HFF-Myc (cell line): ENCODE measurements at places on chromosomes 2 and 18.
A peak's percentile ranks its signal among the peaks of the same experiment; 100 is the strongest.

DNA sequence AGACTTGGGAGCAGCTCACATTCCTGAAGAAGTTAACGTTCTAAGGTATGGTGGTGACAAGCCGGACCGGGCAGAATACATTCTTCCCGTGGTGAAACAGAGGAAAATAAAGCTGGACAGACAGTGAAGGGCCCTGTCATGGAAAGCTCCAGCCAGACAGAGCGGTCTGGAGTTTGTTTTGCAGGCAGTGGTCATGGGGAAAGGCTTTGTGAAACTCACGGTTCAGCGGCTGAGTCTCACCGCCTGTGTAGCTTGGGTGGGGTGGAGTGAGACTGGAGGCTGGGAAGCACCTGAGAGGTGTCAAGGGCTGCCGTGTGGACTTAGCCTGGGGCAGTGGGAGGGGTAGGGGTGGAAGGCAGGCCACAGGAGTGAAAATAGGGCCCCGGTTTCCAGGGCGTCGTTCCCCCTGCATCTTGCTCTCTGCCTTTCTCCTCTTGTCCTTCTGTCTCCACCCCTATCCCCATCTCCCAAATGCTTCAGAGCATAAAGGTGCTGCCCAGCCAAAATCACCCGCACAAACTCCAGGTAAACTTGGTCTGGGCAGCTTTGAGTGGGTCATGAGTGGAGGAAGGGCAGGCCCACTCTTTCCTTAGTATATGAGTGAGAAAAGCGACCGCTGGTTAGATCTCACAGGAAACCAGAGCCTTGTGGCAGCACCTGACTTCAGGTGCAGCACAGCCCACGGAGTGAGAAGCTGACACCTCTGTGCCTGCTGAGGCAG lies 11.4 kb upstream of the SLC20A1 start:
- no peak for DNase-seq

GRCh38 chr2:84481702-84482101 lies 22.6 kb upstream of the SUCLG1 start:
- DNase-seq: no peak

DNA sequence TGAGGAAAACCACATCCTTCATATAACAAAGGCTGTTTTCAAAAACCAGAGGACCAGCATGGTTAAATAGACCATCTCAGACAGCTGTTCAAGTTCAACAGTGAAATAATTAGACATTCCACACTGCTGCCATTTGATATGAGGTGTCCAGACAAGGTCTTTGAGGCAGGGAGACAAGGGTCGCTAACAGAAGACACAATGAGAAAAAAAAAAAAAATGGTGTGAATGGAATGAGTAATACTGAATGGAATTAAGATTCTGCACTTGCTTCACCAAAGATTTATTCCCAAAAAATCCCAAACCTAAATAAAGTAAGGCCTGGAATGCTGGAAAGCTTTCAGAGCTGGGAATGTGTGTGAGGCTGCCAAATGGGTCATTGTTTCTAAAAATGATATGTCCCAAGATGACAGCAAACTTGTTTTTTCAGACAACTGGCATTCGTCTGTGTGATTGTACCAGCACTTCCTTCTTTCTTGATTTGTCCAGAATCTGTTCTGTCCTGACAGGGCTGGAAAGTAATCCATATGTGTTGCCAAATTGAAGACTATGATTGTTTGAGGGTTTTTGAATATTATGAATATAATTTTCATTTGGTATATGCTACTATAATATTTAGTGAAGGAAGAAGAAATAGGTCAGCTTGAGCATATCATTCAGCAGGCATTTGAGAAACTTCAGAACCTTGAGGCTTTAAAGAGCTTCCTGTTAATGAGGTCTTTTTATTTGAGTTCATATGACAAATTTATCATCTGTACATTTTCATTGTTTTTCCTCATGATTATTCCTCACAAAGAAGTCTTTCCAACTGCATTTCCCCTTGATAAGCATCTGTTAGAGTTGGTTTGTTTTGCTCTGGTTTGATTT lies 85.2 kb upstream of the ITGA4 start:
- peak; percentile 38 for DNase-seq

GRCh38 chr2:15636972-15637785 lies 45.5 kb downstream of the DDX1 start:
- peak; percentile 41 for DNase-seq

DNA sequence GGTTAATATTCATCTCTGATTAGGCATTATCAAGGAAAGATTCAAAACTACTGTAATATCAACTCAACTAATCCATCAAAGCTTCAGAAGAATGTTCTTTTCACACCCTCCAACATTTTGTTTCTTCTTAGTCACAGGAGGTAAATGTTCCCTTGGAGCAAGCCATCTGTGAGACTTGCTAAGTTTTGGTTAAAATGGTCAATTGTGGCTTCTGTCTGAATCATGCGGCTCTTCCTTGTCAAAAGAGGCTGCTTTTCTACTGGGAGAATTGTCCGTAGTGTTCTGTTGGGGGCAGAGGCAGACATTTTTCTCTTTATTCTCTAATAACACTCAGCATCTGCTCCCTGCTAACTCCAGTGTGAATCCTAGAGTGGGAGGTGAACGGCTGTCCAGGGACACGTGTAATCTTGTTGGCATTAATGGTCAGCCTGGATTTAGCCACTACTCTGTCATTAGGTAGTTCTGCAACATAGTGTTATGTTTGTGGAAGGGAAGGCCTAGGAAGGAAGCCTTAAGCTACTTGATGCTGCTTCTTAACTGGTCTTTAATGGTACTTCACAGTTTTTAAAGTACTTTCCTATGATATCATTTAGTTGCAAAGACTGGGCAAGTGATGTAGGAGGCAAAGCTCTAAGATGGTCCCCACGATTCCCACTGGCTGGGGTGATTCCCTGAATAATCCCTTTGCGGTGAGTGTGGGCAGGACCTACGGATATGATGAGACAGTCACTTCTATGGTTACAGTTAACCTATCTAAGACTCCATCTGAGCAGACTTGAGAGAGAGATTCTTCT lies 22.6 kb upstream of the FAP start:
- DNase-seq: no peak

GRCh38 chr2:101197215-101197745 lies 46.1 kb upstream of the TBC1D8 start:
- DNase-seq: no peak

DNA sequence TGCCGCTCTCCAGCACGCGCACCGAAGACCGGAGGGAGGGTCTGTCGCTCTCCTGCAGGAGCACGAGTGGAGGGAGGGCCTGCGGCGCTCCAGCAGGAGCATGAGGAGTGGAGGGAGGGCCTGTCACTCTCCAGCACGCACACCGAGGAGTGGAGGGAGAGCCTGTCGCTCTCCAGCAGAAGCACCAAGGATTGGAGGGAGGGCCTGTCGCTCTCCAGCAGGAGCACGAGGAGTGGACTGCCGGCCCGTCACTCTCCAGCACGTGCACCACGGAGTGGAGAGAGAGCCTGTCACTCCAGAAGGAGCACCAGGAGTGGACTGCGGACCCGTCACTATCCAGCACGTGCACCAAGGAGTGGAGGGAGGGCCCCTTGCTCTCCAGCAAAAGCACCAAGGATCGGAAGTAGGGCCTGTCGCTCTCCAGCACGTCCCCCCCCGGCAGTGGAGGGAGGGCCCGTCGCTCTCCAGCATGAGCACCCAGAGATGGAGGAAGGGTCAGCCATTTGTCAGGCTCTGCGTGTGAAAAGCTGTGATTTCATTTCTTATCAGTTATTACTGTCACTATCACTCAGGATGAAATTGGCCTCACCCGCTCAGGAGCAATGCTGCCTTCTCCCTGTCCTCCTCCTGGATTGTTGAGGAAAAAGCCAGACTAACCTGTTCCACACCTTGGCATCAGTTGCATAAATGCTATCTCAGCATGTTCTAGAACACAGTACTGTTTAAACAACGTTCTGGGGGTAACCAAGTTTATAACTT lies 35.9 kb downstream of the ADI1 start:
- DNase-seq: no peak

GRCh38 chr2:1373830-1374229 lies 39.4 kb upstream of the TPO start:
- no peak for DNase-seq

GRCh38 chr2:212520340-212520739 lies 18.3 kb downstream of the ERBB4 start:
- no peak for DNase-seq

GRCh38 chr2:66772618-66773017 lies 337.7 kb downstream of the MEIS1 start:
- DNase-seq: no peak

DNA sequence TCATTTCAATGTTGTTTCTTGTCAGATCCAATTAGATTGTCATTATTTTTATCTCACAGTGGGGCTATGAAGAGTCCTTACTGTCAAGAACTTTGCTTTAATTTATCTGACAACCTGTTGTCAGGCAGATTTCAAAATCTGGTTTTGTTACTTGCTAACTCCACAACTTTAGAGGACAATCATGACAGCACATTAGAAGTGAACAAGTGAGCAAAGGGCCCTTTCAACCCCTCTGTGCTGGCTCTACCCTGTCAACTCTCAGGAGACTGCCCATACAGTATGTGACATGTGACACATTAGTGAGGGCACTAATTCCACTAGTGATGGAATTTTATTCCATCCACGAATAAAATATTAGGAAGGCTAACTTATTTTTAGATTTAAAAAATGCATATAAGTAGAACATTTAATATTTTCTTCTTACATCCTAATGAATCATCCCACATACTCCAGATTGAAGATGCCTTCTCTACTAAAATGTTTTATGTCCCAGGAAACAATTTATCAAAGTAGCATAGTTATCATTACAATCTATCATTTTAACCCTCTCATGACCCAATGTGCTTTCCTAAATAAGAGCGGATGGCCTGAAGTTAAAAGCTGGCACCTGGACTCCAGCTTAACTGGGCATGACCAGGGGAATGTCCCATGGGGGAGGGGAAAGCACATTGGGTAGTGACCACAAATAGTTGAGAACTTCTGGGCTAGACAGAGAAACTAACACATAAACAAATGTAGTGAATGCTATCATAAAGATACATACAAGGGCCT lies 97.6 kb upstream of the PPP1CB start:
- DNase-seq: no peak

- no peak for DNase-seq
These were observed 40.8 kb downstream of the ANKRD44 start for GRCh38 chr2:197269815-197270214.

DNA sequence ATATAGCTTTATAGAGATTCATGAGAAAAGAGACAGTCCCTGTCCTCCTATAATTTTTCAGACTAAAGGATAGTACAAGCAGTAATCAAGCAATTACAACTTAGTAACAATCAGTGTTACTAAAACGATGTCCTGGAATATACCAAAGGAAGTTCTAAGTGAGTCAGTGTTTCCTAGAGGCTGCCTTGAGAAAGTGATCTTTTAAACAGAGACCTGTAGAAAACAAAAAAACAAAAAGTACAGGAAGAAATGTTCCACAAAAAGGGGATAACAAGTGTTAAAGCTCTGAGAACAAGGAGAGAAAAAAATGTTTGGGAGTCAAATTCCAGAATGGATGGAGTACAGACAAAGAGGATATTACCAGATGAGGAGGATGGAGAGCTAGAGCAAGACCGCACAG lies 556.4 kb downstream of the ERBB4 start:
- no peak for DNase-seq

DNA sequence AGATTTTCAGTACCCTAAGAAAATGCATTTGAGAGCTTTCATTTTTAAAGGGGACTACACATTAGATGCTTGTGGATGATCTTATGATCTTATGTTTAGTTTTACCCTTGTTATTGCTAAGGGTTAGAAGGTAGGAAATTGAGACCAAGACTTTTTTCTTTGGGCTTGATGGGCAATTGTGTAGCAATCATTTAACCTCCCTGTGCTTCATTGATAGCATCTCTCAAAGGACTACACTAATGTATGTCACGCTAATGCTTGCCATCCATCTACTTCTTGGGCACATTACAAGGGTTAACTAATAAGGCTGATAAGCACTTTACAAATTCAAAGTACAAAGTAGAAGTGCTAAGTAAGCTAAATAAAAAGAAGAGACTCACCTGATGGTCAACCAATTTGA lies 189.3 kb upstream of the LRP1B start:
- no peak for DNase-seq

GRCh38 chr18:7684357-7684756 lies 117.2 kb downstream of the PTPRM start:
- DNase-seq: no peak

DNA sequence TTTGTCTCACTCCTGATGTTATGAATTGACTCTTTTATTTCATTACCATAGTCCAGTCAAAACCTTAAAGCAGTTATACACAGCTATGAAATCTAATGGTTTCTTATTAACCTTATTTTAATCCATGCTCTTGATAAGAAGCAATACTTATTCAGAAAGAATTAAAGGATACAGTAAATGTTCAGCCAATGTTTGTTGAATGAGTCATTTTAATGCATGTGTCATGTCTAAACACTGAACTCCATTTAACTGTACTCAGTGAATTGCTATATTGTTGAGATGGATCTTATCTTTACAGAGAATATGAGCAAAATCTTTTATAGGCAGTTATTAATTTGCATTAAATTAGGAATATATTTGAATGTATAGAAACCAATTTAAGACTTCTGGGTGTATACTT lies 135.1 kb upstream of the TFPI start:
- no peak for DNase-seq

DNA sequence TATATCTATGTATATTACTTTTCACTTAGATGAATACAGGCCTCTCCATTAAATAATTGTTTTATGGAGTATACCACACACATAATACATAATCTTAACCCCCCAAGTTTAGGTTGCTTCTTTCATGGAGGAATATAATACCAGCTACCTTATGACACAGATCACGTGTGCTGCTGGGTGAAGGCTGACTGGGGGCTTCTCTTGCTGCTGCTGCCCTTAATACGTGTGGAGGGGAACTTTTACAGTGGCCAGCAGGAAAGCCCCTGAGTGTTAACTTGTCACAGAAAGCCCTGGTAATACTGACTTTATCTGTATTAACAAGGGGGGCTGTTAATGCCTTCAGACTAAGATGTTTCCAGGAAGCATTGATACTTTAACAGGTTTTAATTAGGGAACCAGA lies 63.1 kb downstream of the LAMA3 start:
- no peak for DNase-seq

DNA sequence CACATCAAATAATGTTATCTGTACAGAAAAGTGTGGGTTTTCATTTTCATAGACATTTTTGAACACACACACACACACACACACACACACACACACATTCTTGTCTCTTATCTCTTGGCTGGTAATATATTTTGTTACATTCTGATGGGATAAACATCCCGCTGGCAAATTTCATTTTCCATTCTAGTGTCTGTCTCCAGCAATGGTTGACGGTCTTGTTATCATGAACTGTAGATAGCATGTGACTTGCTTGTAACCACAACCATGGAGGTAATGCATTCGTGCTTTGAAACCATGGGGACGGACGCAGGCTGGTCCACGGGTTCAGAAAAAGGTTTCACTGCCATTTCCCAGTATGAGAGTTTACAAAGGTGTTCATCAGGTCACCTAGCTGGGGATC lies 156.4 kb downstream of the PPP1R1C start:
- no peak for DNase-seq
